Upper lobe of right lung (tissue), 1 donor: ENCODE measurements at places on chromosomes 4 and X.

GRCh38 chr4:182738283-182739047 lies 178.7 kb downstream of the DCTD start:
- DNase-seq: no peak

DNA sequence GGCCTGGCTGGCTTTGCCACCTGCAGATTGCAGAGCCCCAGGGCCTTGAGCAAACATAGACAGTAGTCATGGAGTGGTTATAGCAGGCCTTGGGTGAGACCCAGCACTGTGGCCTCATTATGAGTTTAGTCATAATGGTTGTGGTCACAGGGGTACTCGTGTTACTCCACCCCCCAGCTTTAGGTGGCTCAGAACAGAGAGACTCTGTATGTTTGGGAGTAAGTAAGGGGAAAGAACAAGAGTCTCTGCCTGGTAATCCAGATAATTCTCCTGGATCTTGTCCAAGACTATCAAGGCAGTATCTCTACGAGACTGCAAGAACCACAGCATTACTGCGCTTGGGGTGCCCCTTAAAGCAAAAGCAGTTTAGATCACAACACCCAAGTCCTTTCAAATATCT lies 62.3 kb upstream of the SCRG1 start:
- no peak for DNase-seq

DNA sequence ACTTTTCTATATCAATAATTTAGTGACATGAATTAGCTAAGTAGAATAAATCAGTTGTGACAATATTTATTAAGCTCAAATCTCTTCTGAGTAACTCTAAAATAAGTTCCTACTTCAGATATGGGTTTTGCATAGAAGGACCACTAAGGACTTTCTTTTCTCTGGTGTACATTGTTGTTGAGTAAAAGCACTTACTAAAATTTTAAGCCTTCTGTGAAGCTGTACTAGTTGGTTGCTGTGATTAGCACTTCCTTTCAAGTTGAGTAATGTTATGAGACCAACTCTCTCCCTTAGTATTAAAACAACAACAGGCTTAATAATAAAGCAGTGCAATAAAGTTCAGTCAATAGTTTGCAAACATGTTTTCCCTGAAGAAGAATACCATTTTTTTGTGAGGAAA lies 667.4 kb upstream of the NDST4 start:
- no peak for DNase-seq

DNA sequence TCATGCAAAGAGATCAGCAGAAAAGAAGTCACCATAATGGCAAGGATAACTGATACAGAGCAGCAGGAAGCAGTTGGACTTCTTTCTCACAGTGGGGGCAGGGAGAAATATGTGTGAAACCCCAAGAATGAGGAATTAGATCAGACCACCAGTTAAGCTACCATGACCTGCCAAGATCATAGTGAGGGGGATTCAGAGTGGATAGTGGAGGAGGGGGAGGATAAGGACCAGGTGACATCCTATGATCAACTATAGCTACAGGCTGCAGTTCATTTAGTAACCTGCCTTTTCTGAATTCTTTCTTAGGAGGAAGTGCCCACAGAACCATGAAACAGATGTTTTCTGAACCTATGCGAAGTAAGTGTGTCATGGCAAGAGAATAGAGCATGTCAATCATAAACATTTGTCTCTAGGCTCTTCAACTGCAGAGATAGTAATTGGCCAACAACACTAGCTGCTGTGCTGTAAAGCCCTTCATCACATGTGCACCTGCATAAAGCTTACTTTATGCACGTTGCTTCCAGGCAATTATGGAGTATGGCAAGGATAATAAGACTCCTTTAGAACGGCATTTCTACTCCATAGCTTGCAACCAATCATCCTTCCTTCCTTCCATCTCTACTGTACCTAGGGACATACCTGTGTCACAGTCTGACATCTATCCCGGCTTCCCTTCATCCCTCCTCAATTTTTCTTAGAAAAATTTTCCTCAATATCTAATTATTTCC lies 329.7 kb downstream of the EPHA5 start:
- DNase-seq: no peak

DNA sequence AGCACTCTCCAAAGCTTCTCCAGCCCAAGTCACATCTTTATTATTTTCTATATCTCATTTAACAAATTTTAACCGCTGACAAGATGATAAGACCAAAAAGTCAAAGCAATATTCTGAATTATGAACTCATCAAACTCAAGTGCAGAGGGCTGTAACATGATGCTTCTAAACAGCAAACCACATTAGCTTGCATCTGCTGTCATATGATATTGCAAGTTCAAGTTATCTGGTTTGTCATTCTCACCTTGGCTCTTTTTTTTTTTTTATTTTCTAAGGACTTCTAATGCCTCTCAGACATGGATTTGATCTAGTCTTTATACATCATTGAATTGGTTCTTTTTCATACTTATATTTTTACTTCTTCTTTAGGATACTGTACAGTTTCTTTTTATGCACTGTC lies 93.4 kb downstream of the SLC10A7 start:
- DNase-seq: no peak

DNA sequence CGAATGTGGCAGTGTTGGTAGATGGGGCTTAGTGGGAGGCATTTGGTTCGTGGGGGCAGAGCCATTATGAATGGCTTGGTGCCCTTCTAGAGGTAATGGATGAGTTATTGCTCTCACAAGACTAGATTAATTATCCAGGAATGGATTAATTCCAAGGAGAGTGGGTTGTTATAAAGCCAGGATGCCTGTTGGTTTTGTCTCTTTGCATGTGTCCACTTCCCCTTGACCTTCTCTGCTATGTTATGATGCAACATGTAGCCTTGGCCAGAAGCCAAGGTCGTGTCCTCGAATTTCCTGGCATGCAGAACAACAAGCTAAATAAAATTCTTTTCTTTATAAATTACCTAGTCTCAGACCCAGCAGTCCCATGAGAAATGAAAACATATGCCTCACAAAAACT lies 111.2 kb upstream of the PLS3 start:
- DNase-seq: no peak

DNA sequence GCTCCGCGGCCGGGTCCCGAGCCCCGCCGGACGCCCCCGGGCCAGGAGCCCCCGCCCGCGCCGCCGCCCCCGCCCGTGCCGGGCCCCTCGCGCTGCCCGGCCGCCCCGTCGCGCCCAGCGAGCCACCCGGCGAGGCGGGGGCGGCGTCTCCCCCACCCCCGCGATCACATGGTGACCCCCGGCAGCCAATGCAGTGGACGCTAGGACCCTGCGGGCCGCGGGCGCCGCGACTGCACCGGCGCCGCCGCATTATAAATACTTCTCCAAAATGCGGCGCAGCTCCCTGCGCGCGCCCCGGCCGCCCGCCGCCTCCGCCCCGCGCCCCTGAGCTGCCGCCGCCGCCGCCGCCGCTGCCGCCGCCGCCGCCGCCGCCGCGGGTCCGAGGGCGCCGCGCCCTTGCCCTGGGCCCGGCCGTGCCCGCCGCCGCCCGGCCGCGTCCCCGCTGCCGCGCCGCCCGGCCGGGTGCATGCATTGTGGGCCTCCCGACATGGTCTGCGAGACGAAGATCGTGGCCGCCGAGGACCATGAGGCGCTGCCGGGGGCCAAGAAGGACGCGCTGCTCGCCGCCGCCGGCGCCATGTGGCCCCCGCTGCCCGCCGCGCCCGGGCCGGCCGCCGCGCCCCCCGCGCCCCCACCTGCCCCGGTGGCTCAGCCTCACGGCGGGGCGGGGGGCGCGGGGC lies at the start of gene NAT8L:
NAT8L (plus strand) TSS at position 282 of the 680 bp plus-strand sequence; CDS start at position 467, 185 bp downstream.
- DNase-seq: no peak

DNA sequence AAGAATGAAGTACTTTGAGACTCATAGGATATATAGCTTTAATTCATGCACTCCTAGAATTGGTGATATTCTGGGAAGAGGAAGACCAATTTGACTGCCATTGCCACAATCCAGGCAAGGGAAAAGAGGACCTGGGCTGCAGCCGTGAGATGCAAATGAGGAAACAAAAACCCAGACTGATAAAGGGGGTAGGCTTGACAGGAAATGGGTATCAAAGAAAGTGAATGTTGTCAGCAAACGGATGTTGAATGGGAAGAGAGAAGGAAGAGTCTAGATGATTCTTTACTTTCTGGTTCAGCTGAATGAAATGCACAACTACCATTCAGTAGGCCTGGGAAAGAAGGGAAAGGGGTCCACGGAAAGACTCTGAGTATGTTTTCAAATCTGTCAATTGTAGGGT lies 17.1 kb upstream of the ARHGEF6 start:
- DNase-seq: no peak

- DNase-seq: no peak
These were observed 22.0 kb upstream of the PPARGC1A start for GRCh38 chr4:23911675-23912455.

GRCh38 chrX:136205882-136206380 lies 45.3 kb downstream of the MAP7D3 start:
- DNase-seq: no peak

- no peak for DNase-seq
These were observed 2126.4 kb upstream of the TENM3 start for GRCh38 chr4:180116840-180117239.
